ENCODE measurements at places on chromosomes 2 and 18.

- DNase-seq = no peak
These were observed 108.7 kb upstream of the HDAC4 start for GRCh38 chr2:239509373-239510143.

GRCh38 chr18:43129946-43130524 lies 14.6 kb upstream of the RIT2 start:
- DNase-seq = peak; percentile 59

GRCh38 chr2:55951533-55951932 lies 28.0 kb upstream of the EFEMP1 start:
- DNase-seq = no peak

GRCh38 chr2:118881490-118882129 lies 34.2 kb upstream of the EN1 start:
- peak; percentile 46 for DNase-seq
